ENCODE measurements at places on chromosomes 1 and 21.
A peak's percentile ranks its signal among the peaks of the same experiment; 100 is the strongest.

GRCh38 chr1:113401728-113402127, 11.4 kb downstream of the MAGI3 start:
- no peak for DNase-seq

DNA sequence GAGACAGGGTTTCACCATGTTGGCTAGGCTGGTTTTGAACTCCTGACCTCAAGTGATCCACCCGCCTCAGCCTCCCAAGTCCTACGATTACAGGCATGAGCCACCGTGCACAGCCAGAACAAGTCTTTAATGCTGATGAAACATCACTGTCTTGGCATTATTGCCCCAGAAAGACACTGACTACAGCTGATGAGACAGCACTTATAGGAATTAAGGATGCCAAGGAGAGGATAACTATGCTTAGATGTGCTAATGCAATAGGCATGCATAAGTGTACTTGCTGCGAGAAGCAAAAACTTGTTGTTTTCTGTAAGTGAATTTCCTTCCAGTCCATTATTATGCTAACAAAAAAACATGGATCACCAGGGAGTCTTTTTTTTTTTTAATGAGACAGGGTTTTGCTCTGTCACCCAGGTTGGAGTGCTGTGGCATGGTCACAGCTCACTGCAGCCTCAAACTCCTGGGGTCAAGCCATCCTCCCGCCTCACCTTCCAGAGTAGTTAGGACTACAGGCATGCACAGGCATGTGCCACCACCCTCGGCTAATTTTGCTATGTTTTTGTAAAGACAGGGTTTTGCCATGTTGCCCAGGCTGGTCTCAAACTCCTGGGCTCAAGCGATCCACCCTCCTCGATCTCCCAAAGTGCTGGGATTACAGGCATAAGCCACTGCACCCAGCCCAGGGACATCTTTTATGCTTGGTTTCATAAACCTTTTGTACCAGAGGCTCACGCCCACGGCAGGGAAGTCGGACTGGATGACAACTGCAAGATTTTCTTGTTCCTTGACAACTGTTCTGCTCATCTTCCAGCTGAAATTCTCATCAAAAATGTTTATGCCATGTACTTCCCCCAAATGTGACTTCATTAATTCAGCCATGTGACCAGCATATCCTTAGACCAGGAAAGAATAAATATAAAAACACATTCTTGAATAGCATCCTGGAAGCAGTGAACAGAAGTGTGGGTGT, 23.1 kb downstream of the RHEX start:
- no peak for DNase-seq

DNA sequence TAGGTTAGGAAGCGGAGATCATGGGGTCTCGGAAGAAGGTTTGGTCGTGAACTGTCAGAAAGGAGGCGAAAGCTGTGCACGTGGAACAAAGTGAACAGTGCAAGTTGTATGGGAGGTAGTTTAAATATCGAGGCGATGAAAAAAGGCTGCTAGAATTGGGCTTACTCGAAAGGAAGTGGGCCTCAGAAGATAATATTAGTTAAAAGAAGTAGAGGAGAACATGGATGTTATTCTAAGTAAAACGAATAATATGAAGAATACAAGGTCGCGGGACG, 571 bp downstream of the WDR3 start:
- peak; percentile 1 for DNase-seq

GRCh38 chr1:3211582-3212375, 142.8 kb downstream of the PRDM16 start:
- DNase-seq: no peak

DNA sequence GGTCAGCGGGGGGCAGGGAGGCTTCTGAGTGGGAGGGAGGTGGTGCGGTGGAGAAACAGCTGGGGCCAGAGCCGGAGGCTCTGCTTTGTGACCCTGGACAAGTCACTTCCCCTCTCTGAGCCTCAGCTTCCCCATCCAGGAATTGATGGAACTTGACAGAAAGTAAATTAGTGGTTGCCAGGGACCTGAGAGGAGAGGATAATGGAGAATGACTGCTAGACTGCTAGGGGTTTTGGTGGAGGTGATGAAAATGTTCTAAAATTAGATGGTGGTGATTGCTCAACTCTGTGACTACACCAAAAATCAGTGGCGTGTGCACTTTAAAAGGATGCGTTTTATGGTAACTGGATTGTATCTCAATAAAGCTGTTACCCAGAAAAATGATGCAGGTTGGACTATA, 100.9 kb downstream of the ARHGEF10L start:
- no peak for DNase-seq

Data from neural crest cell (in vitro differentiated cells).